Chondrocyte (in vitro differentiated cells): ENCODE measurements at places on chromosomes 6 and 20. TPM values are rescaled to one million over a fixed set of nuclear protein-coding genes. Genes with fewer than 3 reads are reported as not detected.
A peak's percentile ranks its signal among the peaks of the same experiment; 100 is the strongest.

GRCh38 chr6:45685076-45685475 lies 307.3 kb upstream of the SUPT3H start:
- H3K36me3 ChIP-seq: peaks cover 2% of the 10 kb centered on the region
- no peaks in the 10 kb centered on the region for H3K4me1 ChIP-seq
- H3K27me3 ChIP-seq: no peaks in the 10 kb centered on the region
- H3K4me3 ChIP-seq: no peak overlapping the region
- H3K27ac ChIP-seq: no peak overlapping the region

The BTN1A1 gene
- not detected in 3 replicates for total RNA-seq

The SRMS gene
- not detected in 3 replicates for total RNA-seq

The ARMH2 gene
- not detected in 3 replicates for total RNA-seq

DNA sequence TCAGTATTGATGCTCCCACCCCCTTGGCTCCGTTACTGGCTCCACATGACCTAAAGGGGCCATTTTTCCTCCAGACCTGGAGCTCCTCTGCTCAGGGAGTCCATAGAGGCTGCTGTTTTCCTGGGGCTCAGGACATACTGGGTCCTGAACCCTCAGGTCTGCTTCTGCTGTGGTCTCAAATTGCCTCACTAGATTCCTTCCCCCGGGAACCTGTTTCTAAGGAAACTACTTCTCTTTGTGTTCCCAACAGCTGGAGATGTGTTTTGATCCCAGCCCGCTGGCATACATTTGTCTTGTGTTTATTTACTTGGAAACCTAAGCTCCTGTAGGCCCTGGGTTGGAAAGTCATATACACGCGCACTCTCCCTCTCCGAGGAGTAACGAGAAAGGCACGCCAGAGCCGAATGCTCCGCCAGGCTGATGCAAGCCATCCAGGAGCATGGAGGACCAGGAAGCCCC lies 222.8 kb downstream of the UST start:
- H3K27ac ChIP-seq: peak overlapping the region; percentile 99
- no peaks in the 10 kb centered on the region for H3K27me3 ChIP-seq
- peak overlapping the region; percentile 29 for H3K4me3 ChIP-seq
- no peaks in the 10 kb centered on the region for H3K36me3 ChIP-seq

DNA sequence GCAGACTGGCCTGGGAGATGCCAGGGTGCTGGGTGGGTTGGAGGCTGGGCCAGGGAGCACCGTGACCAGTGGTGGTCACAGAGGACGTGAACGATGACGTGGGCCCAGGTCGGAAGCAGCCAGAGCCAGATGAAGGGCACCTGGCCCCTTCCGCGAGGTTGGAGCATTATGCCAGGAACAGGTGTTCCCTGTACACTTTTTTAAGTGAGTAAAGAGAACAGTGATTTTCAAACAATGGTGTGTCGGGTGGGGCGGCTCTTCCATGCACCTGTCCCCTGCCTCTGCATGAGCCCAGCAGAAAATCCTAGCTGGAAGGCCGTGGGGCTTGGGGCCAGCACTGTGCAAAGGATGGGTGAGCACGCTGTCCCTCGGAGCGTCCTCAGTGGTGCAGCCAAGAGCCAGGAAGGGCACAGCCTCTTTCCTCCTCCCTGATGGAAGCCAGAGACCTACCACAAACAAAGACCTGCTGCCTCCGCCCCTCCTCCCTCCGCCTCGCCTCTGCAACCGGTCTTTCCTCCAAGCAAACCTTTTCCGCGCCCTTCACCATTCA lies 350.5 kb downstream of the ZFAND3 start:
- no peaks in the 10 kb centered on the region for H3K27me3 ChIP-seq
- H3K36me3 ChIP-seq: peaks cover 3% of the 10 kb centered on the region
- peaks cover 17% of the 10 kb centered on the region for H3K4me1 ChIP-seq
- H3K27ac ChIP-seq: no peak overlapping the region
- no peak overlapping the region for H3K4me3 ChIP-seq
- DNase-seq: peak; percentile 88

DNA sequence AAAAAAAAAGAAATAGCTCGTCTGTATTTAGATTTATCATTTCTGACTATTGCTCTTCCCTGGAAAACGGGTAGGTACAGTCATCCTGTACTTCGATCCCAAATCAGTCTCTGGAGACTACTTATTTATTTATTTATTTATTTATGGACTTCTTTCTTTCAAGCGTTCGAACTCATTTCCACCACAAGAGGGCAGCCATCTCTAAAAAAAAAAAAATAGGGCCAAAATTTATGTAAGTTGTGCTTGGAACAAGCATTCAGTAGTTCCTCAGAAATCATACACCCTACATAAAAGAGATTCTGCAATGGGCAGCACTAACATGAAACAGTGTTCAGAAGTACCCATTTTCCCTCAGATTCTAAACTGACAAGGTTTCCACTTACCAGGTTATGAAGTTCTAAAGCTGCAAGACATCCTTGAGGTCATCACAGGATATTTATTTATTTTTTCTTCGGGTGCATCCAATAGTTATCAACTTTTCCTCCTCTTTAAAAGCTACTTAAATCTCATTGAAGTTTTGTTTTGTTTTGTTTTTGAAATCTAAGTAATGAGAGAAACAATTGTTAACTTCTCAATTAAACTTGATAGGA lies 1.9 kb upstream of the BMP2 start:
- H3K4me3 ChIP-seq: no peak overlapping the region
- H3K27me3 ChIP-seq: peaks cover 11% of the 10 kb centered on the region
- H3K27ac ChIP-seq: no peak overlapping the region
- no peaks in the 10 kb centered on the region for H3K36me3 ChIP-seq
- peaks cover 13% of the 10 kb centered on the region for H3K4me1 ChIP-seq

The ELOVL4 gene
- 4.4 to 6.1 TPM (median 5.7 TPM) in 3 replicates for total RNA-seq

- H3K27me3 ChIP-seq: no peaks in the 10 kb centered on the region
- peaks cover 5% of the 10 kb centered on the region for H3K4me1 ChIP-seq
- DNase-seq: no peak
- no peaks in the 10 kb centered on the region for H3K36me3 ChIP-seq
- H3K4me3 ChIP-seq: no peak overlapping the region
Observed at GRCh38 chr6:105163183-105163582, 16.6 kb downstream of the POPDC3 start.

- peaks cover 28% of the 10 kb centered on the region for H3K4me1 ChIP-seq
- no peaks in the 10 kb centered on the region for H3K27me3 ChIP-seq
- no peaks in the 10 kb centered on the region for H3K36me3 ChIP-seq
Observed at GRCh38 chr6:142015011-142015410, 117.7 kb upstream of the GJE1 start.

- H3K27me3 ChIP-seq: no peaks in the 10 kb centered on the region
- DNase-seq: no peak
- H3K36me3 ChIP-seq: peaks cover 5% of the 10 kb centered on the region
- no peak overlapping the region for H3K27ac ChIP-seq
- H3K4me1 ChIP-seq: peaks cover 16% of the 10 kb centered on the region
Observed at GRCh38 chr6:148954934-148955333, 208.1 kb downstream of the UST start.

DNA sequence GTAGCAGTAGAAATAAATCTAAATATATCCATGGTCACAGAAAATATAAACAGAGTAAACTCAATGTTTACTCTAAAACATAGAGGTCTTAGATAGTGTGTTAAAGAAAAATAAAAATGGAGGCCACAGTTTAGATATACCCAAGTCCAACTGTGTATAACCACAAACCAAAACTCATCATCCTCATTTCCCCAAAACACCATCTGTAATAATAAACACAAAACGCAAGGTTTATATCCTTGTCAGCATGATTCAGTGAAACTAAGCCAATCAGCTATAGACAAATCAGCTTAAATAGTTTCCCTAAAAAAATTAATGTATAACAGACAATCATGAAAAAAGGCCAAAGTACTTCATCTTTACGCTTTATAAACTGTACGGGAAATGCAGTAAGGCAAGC lies 2.7 kb upstream of the HACE1 start:
- H3K4me1 ChIP-seq: peaks cover 15% of the 10 kb centered on the region
- no peak overlapping the region for H3K4me3 ChIP-seq
- DNase-seq: no peak
- no peak overlapping the region for H3K27ac ChIP-seq
- H3K27me3 ChIP-seq: peaks cover 6% of the 10 kb centered on the region
- no peaks in the 10 kb centered on the region for H3K36me3 ChIP-seq

The BPI gene
- total RNA-seq: 0.55 to 0.74 TPM (median 0.68 TPM) in 3 replicates

- H3K27me3 ChIP-seq: no peaks in the 10 kb centered on the region
- H3K27ac ChIP-seq: no peak overlapping the region
- DNase-seq: no peak
- no peak overlapping the region for H3K4me3 ChIP-seq
Observed at GRCh38 chr6:96235927-96236326, 220.2 kb downstream of the FUT9 start.

- peaks cover 8% of the 10 kb centered on the region for H3K27me3 ChIP-seq
- H3K36me3 ChIP-seq: no peaks in the 10 kb centered on the region
- H3K27ac ChIP-seq: no peak overlapping the region
- no peak overlapping the region for H3K4me3 ChIP-seq
- DNase-seq: no peak
Observed at GRCh38 chr6:49632727-49633126, 3.9 kb downstream of the RHAG start.

DNA sequence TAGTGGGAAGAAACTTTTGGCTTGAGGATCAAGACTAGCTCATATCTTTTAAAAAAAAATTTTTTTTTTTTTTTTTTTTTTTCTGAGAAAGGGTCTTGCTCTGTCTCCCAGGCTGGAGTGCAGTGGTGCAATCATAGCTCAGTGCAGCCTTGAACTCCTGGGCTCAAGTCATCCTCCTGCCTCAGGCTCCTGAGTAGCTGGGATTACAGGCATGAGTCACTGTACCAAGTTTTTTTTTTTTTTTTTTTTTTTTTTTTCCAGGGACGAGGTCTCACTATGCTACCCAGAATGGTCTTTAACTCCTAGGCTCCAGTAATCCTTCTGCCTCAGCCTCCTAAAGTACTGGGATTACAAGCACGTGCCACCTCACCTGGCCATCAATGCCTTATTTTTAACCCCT lies 27.9 kb downstream of the GCLC start:
- no peaks in the 10 kb centered on the region for H3K27me3 ChIP-seq
- H3K27ac ChIP-seq: no peak overlapping the region
- peaks cover 14% of the 10 kb centered on the region for H3K36me3 ChIP-seq
- H3K4me3 ChIP-seq: no peak overlapping the region

The NELFE gene
- total RNA-seq: 43.5 to 59.3 TPM (median 50.6 TPM) in 3 replicates
